Epithelial cell of prostate (primary cell): ENCODE measurements at places on chromosomes 1 and 21.

DNA sequence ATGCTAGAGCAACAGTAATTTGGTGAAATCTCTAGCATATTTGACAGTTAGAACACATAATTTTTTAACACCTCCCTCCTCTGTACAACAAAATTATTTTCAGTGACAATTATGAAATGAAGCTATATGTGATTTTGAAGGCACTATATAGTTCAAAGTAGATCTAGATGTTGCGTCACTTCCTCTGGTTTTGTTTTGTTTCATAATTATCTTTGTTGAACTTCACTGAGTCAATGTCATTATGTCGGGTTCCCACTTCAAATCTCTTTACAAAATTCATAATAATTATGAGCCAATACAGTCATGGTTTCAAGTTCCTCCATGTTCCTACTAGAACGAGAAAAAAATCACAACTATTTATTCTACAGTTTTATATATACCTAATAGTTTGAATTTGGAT is 254.8 kb upstream of the PLXNA2 start:
- no peak for DNase-seq

DNA sequence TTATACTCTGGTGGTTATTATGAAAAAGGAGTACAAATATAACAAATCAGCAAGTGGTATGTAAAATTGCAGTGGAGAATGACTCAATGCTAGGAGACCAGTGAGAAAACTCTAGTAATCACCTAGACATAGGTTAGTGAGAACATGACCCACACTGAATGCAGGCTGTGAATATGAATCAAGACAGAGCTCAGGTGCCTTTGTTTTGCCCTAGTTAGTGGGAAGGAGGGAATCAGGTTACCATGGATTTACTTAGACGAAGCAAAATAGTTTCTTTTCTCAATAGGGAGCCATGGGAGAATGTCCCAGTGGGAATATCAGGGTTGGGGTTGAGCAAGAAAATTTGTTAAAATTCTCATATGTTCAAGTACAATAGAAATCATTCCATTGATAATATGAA is 10.6 kb upstream of the GCLM start:
- no peak for DNase-seq

DNA sequence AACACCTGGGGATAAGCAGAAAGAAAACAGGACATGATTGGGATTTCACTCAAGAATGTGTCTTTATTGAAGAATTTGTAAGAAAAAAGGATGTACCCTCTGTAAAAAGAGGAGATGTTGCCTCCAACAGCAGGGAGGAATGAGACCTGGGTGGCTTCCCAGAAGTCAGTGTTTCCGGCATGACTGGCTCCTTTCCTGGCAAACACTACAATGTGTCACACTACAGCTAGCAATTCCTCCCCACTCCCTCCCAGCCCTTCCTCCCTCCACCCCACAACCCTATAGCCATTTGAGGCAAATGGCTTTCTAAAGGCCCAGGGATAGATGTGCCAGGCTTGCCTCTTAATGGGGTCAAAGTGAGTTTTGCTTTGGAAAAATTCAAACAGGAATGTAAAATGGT is 11.5 kb upstream of the COL8A2 start:
- DNase-seq: peak; percentile 33

DNA sequence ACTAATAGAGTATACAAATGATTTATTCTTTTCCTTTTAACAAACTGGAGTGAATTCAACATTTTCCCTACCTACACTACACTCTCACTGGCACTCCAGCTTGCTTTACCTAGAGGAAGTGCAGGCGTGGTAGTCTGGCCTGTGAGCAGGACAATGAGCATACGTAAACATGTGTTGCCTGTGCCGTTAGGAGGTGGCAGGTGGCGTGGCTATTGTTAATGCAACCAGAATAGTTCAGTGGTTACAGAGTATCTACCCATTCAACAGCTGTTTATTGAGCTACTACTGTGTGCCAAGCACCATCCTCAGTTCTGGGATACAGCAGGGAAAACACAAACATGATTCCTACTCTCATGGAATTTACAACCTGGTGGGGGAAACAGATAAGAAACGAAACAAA is 299.7 kb upstream of the KAZN start:
- DNase-seq: no peak

GRCh38 chr1:37078866-37079265 is 44.6 kb upstream of the GRIK3 start:
- DNase-seq: no peak

DNA sequence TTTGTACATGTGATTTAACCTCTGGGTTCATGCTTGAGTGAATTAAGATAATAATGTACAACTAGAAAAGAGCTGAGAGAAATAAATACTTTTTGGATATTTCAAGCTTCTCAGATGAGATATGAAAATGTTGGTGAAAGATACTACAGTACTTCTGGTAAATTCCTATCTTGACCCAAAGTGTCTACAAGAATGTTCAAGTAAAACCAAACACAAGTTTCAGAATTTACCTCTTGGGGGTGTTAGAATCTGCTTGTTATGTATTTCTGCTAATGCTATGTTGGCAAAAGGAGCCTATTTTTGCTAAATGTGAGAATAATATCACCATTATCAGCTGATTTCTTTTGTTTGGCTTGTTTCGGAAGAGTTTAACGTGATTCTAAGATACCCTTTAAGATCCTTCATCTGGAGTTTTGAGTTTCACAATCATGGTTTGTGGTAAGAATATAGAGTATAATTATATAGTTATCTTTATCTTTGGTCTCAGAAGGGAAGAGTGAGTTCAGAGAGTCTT is 388.5 kb downstream of the LMO4 start:
- no peak for DNase-seq

GRCh38 chr1:88433556-88433955 is 250.5 kb upstream of the PKN2 start:
- peak; percentile 3 for DNase-seq

DNA sequence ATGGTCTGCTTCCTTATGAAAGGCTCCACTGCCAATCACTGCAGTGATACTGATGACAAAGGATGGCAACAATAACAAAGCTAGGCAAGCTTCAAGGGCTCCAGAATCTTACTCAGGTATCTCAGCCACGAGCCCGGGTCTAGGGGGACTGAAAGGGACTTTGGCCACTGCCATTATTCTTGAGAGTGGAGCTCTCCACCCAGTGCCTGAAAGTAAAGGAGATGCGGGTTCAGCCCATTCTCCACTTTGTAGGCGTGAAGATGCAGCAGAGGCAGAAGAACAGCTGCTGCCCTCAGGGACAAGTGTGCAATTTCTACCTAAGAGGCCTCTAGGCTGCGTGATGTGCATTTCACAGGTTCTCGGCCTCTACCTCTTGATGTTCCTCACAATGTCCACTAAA is 31.4 kb upstream of the SLAMF9 start:
- DNase-seq: no peak

DNA sequence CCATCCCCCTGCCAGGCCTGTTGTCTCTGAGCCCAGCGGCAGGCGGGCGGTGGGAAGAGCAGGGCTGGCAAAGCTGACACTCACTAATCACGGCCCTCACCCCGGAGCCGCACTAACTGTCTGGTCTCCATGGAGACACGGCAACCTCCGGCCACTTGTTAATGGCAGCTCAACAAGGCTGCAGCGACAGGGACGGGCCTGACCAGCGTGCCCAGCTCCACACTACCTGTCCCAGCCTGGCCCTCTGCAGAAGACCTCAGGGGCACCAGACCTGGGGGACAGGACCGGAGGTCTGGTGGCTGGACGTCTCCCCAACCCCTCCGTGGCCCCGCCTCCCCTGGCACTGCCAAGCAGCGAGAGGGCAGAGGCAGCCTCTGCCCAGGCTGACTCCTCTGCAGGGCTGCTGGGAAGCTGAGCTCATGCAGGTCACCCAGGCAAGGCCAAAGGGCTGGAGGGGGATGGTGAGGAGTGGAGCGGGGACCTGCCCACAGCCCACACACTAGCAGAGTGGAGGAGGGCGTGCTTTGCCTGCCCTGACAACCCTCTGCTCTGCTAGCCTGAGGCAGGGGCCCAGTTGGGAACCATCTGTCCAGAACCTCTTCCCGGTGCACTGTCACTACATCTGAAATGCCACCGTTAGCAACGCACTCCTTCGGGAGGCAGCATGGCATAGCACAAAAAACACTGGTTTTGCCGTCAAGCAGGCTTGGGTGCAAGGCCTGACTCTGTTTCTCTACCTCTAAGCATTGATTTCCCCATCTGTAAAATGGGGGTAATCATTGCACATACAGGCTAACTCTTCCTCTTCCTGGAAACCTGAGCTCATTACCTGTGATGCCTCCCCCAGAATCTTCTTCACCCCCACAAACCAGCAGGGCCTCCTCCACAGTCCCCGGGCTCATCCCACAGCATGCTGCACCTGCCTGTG is 29.6 kb upstream of the WASF2 start:
- no peak for DNase-seq

DNA sequence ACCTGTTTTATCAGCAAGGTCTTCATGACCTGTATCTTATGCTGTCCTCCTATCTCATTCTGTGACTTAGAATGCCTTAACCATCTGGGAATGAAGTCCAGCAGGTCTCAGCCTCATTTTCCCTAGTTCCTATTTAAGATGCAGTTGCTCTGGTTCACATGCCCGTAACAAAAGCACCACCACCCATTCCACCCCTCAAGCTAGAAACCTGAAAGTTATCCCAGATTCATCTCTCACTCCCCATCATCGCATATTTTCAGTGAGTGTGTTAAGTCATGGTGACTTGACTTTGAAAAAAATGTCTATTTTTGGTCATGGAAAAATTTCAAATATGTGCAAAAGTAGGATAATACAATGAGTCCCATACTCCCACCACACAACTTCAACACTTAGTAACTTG is 11.7 kb downstream of the HMGN2 start:
- DNase-seq: no peak

GRCh38 chr1:55893155-55893554 is 678.0 kb upstream of the USP24 start:
- peak; percentile 6 for DNase-seq

- DNase-seq: no peak
Measured at GRCh38 chr1:61052395-61053225, 29.8 kb upstream of the NFIA start.

DNA sequence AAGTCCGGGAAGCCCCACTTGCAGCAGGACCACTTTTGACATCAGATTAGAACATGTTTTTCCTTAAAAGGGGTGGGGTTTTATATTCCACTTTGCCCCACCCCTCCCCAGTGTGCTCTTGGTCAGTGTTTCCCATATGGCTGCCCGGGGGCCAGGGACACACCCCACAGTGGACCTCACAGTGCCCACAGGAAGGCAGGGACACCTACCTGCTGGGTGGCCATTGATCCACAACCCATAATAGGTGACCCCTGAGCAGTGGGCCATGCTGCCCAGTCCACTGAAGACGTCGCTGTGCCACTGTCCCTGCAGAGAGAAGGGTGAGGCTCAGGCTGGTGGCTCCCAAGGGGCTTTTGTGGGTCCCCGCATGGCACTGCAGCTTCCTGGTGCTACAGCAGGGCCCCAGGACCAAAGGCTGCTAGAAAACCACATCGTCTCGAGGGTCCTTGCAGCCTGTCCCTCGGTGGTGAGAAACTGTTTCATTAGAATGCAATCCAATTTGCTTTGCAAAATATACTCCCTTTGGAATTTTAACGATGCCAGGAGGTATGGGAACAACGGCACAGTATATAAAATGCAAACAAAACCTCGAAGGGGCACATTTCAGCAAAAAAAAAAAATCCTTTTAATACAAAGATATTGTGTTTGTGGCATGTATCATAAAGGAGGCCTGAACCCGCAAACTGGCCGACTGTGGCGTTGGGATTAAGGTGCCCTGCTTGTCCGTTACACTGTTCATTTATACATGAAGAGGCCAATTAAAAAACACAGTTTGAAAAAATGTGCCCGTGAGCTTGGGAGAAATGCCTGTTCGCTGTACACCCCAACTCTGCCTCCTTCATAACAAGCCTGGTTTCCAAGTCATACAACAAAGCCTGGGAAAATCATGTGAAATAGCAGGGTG is 16.9 kb downstream of the MORN1 start:
- no peak for DNase-seq

- DNase-seq: no peak
Measured at GRCh38 chr1:10778640-10779039, 17.8 kb downstream of the CASZ1 start.

DNA sequence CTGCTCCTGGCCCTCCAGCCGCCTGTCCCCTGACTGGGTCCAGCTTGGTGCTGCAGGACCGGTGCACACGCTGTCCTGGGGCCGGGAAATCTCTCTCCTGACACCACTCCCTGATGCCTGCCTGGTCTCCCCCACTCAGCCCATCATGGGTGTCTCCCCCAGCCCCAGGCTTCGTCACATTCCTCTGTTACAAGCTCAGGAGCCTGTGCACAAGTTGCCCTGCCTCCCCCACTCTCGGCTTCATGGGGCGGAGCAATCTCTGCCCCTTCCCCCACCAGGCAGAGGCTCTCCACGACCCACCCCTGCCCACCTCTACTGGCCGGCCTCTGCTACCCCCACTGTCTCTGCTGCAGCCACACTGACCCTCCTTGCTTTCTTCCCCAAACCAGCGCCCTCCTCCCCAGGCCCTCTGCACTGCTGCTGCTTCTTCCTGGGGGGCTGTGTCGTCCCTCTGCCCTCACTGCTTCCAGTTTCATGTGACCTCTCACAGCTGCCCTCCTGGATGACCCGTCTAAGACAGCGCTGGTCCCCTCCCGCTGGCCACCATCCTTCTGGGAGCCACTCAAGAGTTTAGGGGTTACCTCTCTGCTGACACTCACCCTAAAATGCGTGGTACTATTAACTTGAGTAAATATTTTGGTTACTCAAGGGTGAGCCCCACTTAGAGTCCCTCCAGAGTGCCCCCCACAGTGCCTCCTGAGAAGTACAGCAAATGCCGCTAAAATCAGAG is 5.7 kb upstream of the RIPK4 start:
- DNase-seq: no peak

GRCh38 chr1:183553331-183553730 is 36.9 kb downstream of the NCF2 start:
- DNase-seq: no peak

DNA sequence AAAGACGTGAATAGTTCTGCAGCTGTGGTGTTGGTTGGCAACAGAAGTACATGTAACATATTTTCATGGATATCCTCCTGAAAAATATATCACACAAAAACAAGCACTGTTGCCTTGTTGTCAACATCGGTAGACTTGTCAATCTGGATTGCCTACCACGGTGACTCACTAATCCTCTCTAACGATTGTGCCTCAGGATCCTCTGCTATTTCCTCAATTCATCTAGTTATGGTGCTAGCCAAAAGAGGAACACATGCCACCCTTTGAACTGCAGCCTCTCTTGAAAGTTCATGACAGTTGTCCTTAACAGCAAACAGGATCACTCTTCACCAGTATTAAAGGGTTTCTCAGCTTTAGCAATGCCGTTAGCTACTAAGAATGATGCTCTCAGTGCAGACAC is 25.7 kb downstream of the RASAL2 start:
- DNase-seq: peak; percentile 29
